Activated gamma-delta T cell treated with Interleukin-2 at 50 U/mL for 16 hours (primary cell): ENCODE measurements at places on chromosomes 11 and 22.

DNA sequence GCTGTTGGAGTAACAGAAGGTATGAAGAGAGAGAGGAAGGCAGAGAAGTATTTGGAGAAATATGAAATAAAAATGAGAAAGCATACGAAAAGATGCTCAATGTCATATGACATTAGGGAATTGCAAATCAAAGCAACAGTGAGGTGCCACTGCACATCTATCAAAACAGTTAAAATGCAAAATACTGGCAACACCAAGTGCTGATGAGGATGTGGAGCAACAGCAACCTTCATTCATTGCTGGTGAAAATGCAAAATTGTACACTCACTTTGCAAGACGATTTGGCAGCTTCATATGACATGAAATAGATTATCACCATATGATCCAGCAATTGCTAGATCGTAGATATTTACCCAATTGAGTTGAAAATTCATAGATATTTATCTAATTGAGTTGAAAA is 9.4 kb upstream of the SPDYC start:
- no peak for DNase-seq

- DNase-seq = no peak
These were observed 4.0 kb downstream of the PLXNB2 start for GRCh38 chr22:50303515-50303847.

- no peak for DNase-seq
These were observed 903.7 kb downstream of the FAM181B start for GRCh38 chr11:81829976-81830375.

DNA sequence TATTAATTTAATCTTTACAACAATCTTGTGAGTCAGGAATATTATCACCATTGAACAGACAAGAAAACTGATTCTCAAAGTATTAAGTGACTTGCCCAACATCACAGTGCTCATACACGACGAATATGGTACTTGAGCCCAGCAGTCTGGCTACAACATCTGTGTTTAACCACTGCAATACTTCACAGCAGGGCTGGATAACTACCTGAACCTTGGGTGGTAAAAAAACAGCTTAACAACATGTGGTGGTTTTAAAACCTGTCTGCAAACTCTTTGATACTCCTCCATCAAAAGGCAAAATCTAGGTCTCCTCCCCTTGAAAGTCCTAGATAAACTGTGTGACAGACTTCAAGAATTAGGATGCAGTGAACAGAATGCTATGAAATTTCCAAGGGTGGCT is 424.6 kb upstream of the CADM1 start:
- no peak for DNase-seq
